ENCODE measurements at places on chromosomes 5 and 9.

DNA sequence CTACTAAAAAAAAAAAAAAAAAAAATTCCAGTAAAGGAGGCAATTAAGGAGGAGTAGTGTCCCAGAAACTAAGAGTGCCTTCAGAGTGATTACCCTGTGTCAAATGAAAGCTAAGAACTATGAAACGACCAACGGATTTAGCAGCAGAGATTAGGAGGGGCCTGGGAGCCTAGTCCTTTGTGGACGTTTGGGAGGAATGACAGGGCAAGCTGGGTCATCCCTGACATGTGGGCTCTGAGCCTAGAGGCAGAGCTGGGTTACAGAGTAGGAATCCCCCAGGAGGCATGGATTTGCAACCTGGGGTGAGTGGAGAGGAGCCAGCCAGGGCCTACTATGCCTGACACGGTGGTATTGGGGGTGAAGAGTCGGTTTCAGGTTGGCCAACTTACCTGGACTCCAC lies 4.3 kb upstream of the ARID3C start:
- no peak for DNase-seq

GRCh38 chr9:114437401-114437893 lies 49.7 kb upstream of the AKNA start:
- DNase-seq: no peak

DNA sequence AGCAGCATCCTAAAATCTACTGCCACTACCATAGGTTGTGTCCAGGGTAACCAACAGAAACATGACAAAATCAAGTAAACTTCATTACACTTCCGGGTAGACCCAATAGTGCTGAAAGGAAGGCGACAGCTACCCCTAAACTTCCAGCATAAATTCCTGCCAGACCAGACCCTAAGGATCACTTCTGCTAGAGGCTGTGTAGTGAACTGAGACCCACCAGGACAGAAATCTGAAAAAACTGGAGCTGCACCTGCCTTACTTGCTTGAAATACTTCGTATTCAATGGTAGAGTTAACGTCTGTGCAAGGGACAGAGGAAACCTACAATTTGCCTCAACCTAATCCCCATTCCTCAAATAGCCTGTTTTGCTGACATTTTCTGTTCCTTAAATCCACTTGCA lies 1.0 kb upstream of the SECISBP2 start:
- DNase-seq: no peak

GRCh38 chr9:7094052-7094451 lies 336.3 kb downstream of the KDM4C start:
- no peak for DNase-seq
